Fibroblast of villous mesenchyme (primary cell): ENCODE measurements at places on chromosomes 12 and 14. TPM values are rescaled to one million over a fixed set of nuclear protein-coding genes. Genes with fewer than 3 reads are reported as not detected.
A peak's percentile ranks its signal among the peaks of the same experiment; 100 is the strongest.

Gene ANGEL1
- 6.8 and 10.4 TPM in 2 replicates for total RNA-seq

Gene PLEKHD1
- total RNA-seq, result under 0.01 TPM in 1 of 2 replicates, not detected in the other

- DNase-seq, result peak; percentile 72
Measured at GRCh38 chr14:91985008-91985407, 37.5 kb upstream of the FBLN5 start.

- peak; percentile 84 for DNase-seq
Measured at GRCh38 chr12:3218228-3219171, 141.3 kb downstream of the TSPAN9 start.

- no peak for DNase-seq
Measured at GRCh38 chr12:77777274-77777673, 53.4 kb upstream of the NAV3 start.
